ENCODE measurements at places on chromosomes 1 and 21. TPM values are rescaled to one million over a fixed set of nuclear protein-coding genes. Genes with fewer than 3 reads are reported as not detected.
A peak's percentile ranks its signal among the peaks of the same experiment; 100 is the strongest.

Gene BGLAP
- 2.4 TPM for total RNA-seq

Gene RASSF5
- total RNA-seq, result 0.60 TPM

Gene SYT14
- total RNA-seq, result 0.18 TPM

Gene OR2AK2
- total RNA-seq, result not detected

Gene TLR5
- total RNA-seq, result 0.16 TPM

Gene CYP2J2
- 0.27 TPM for total RNA-seq

Gene KCNQ4
- total RNA-seq, result 0.07 TPM

Gene GJA8
- not detected for total RNA-seq

Gene S100B
- total RNA-seq, result not detected

DNA sequence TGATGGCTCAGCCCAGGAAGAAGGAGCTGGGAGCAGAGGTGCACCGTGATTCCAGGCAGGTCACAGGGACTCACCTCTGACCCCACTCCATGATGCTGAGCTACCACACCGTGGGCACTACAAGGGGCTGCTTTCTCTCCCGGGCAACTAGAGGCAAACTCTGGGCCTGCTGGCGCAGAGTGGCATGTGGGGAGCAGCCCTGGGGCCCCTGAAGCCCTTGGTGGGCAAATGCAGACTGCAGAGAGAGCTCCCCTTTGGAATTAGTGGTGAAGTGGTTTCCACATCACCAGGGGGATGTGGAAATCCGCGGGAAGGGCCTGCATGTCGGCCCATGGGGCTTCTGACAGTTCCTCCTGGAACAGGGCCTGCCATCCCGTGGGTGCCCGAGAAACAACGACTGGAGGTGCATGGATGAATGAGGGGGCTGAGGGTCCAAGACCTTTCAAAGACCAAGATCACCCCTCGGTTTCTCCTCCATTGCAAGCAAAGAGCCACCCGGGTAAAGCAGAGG lies 11.8 kb upstream of the MMEL1 start:
- DNase-seq, result no peak

DNA sequence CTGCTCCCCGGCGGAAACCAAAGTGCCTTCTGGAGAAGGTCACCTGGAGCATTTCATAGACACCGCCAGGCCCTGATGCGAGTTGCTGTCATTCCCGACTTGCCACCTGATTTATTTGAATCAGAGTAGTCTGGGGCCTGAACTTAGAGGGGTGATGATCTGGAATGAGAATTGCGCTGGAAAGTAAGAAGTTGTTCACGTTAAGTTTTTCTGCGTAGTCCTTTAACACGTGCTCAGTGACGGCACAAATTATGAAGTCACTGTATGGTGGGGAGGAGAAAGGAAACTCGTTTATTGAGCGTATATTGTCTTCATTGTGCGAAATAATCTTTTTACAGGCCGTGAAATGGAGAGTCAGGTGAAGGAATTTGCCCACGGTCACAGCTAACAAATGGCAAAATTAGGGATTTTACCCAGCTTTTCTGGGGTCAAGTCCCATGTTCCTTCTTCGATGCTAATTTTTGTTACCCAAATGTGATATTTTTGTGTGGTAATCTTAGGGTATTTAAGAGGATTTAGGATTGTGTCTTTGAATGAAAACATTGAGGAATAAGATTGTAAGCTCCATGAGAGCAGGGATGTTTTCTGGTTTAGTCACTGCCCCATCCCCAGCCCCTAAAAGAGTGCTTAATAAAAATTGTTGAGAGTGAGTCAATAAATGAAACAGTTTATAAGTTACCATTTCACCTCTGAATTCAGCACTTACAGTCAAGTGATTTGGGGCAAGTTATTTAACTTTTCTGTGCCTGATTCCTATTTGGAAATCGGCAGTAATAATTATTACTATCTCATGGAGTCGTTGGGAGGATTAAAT lies 46.4 kb upstream of the NBL1 start:
- peak; percentile 66 for DNase-seq

DNA sequence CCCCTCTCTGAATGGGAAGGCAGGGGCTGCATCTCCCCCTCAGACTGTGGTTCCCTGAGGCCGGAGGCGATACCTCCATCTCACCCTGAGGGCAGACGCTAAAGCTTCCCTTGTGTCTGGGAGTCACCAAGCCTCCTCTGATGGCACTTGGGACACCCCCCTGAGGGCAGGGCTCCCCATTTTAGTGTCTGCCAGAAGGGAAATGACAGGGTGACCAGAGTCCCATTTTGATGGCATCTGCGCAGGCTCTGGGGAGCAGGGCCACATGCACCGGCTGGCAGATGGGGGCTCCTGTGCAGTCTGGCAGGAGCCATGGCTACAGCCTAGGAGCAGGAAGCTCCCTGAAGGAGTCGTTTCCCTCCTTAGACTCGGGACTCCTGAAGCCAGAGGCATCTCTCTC lies 1.7 kb downstream of the S100A2 start:
- DNase-seq, result no peak

GRCh38 chr1:60541831-60542532 lies 468.4 kb upstream of the C1orf87 start:
- peak; percentile 75 for DNase-seq

GRCh38 chr1:119878171-119878570 lies 18.1 kb downstream of the ADAM30 start:
- DNase-seq, result no peak

DNA sequence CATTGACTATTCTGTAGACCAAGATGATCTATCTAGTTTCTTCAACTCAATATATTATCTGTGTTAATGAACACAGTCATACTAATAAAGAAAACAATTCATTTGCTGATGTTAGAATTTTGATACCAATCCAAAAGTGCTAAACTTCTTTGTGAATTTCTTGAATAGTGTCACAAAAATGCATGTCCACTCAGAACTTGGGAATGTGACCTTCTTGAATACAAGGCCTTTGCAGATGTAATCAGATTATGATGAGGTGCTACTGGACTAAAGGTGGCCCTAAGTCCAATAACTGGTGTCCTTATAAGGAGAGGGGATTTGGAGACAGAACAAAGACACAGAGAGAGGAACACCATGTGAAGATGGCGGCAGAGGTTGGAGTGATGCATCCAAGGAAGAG lies 305.8 kb upstream of the ZP4 start:
- DNase-seq, result no peak

DNA sequence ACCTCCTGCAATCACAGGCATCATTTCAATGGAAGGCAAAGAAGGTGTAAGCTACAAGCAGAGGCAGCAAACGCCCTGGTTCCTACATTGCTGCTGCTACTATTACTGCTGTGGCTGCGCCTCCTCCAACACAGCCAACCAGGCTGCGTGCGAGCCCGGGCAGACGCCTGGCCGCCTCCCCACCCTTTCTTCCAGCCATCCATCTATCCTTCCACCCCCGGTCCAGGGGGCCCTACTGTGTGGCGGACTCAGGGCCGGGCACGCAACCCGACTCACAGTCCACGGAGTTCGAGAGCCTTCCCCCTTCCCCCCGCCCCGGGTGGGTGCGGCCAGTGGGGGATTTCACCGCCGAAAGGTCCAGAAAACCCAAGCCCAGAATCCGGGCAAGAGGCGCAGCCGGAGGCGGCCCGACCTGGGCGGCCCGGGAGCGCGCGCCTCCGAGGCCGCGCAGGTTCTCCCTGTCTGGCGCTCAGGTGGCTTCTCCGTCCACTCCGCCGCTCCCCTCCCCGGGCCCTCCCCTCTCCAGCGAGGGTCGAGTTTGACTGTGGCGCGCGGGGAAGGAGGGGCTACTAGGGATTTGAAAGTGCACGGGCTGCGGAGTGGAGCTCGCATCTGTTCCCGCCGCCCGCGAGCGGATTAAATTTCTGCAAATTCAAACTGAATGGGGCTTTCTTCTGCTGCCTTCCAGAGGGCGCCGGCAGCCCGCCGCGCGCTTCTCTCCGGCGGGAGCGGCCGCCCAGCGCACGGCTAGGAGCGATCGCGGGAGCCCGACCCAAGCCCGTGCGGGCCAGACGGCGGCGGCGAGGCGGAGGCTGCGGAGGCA lies at the start of gene HUNK:
TSS of gene HUNK (plus strand) at position 569 of the 823 bp plus-strand sequence. CDS start 655 bp downstream, outside the sequence.
- no peak for DNase-seq

DNA sequence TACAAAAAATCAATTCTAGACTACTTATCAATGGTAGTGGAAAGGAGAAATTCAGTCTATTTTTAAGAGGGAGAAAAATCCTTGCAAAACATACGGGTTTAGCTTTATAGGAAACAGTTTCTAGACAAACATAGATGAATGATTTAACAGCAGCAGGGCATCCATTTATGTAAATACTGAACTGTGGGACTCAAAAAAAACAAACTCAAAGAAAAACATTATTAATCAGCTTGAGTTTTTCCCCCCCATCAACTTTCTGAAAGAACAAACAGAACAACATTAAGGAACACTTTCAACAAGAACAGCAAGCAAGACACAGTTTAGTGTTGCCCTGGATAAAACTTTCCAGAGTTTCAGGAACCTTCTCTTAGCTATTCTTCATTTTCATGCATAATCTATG lies 147.3 kb upstream of the KCNK2 start:
- DNase-seq, result peak; percentile 4

- DNase-seq, result no peak
Observed at GRCh38 chr1:28716336-28716735, 20.4 kb upstream of the YTHDF2 start.

- peak; percentile 63 for DNase-seq
Observed at GRCh38 chr1:24111996-24112779, at the start of gene MYOM3. MYOM3 (minus strand) TSS chr1:24112135; CDS start chr1:24108636, 3,499 bp downstream.

DNA sequence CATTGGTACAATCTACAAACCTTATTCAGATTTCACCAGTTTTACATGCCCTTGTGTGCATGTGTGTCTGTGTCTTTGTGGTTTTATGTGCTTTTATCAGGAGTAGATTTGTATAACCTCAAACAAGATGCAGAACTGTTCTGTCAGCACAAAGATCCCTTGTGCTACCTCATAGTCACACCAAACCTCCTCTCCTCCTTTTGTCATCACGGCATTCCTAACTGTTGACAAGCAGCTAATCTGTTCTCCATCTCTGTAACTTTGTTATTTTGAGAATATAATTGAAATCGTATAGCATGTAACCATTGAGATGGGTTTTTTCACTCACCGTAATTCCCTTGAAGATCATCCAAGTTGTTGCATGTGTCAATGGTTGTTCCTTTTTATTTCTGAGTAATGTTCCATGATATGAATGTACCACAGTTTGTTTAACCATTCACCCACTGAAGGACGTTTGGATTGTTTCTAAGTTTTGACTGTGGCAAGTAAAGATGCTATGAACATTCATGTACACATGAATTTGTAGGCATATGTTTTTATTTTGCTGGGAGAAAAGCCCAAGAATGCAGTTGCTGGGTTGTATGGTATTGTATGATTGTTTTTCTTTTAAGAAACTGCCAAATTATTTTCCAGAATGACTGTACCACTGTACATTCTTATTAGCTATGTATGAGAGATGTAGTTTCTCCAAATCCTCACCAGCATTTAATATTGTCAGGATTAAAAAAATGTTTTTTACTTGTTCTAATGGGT lies 78.1 kb upstream of the B3GALT2 start:
- no peak for DNase-seq

DNA sequence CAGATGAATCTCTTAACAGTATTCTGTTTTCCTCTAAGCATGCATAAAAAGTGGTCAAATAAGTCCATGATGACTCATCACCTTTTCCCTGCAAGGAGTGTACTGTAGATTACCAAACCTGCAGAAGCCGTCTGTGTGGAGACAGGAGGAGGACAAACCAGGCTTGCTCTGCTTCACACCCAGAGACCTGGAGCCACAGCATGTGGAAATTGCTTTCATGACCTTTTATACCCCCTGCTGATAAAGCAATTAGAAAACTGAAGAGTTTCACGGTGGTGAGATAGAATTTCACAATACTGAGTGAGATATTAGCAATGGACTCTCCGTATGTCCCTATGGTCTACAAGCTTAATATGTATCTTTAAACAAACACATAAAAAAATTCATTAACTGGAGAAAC lies 9.4 kb downstream of the CORT start:
- DNase-seq, result peak; percentile 56

GRCh38 chr1:156495401-156496140 lies 5.0 kb downstream of the MEF2D start:
- DNase-seq, result no peak

DNA sequence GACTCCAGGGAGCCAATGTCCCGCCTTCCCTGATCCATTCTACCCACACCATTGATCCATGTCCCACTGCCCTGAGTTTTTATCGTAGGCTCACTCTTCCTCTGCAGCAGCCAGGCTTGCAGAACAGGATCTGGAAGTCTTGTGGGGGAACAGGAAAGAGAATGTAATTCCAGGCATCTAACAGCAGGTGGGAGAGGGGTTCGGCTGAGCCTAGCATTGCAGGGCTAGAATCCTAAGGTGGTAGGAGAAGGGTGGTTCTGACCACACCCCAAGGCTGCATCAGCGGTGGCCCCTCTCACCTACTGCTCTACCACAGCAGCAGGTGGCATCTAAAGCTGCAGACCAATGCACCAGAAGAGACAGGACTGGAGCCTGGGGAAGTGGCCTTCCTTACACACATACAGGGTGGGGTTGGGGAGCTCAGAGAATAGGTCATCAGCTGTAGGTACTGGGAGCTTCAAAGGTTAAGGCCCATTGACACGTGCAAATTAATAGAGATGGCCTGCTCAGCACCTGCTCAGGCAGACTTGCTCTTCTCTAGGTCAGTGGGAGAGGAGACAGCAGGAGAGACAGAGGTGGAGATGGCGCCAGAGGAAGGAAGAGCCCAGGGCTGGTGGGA lies 20.5 kb downstream of the KNCN start:
- no peak for DNase-seq
